ENCODE measurements at places on chromosomes 7 and 10.

- no peak for DNase-seq
These were observed 552.4 kb downstream of the PHTF2 start for GRCh38 chr7:78350926-78351325.

DNA sequence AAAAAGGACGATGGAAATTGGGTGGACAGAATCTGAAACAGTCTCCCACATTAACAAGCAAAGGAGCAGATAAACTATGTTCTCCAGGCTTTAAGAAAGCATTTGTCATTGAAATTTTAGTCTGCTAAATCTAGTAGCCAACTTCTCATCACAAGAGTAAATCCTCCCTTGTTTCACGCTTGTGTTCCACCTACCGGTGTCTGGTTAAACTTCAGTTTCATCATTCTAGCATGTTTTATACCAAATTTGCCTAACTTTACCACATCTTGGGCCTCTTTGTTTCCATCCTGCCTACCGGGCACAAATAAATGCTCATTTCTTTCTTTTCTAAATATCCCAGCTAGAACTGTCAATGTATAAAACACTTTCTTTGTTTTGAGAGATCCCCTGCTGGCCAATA lies 5.8 kb downstream of the LIPA start:
- DNase-seq, result no peak

- no peak for DNase-seq
These were observed 32.2 kb upstream of the SEMA3A start for GRCh38 chr7:84226759-84227158.

GRCh38 chr10:116721547-116722392 lies 20.6 kb downstream of the HSPA12A start:
- DNase-seq, result no peak

- no peak for DNase-seq
These were observed 392.1 kb upstream of the MGMT start for GRCh38 chr10:129074939-129075338.

- no peak for DNase-seq
These were observed 10.9 kb downstream of the RNF32 start for GRCh38 chr7:156651474-156651873.

- DNase-seq, result no peak
These were observed 67.1 kb downstream of the OTUD1 start for GRCh38 chr10:23505797-23506465.

- no peak for DNase-seq
These were observed 54.4 kb downstream of the ENTPD1 start for GRCh38 chr10:95810198-95810976.

- no peak for DNase-seq
These were observed 92.7 kb upstream of the MACROH2A2 start for GRCh38 chr10:69959911-69960310.

Measured in T-helper 17 cell (primary cell).